ENCODE measurements at places on chromosomes 5 and 9.

DNA sequence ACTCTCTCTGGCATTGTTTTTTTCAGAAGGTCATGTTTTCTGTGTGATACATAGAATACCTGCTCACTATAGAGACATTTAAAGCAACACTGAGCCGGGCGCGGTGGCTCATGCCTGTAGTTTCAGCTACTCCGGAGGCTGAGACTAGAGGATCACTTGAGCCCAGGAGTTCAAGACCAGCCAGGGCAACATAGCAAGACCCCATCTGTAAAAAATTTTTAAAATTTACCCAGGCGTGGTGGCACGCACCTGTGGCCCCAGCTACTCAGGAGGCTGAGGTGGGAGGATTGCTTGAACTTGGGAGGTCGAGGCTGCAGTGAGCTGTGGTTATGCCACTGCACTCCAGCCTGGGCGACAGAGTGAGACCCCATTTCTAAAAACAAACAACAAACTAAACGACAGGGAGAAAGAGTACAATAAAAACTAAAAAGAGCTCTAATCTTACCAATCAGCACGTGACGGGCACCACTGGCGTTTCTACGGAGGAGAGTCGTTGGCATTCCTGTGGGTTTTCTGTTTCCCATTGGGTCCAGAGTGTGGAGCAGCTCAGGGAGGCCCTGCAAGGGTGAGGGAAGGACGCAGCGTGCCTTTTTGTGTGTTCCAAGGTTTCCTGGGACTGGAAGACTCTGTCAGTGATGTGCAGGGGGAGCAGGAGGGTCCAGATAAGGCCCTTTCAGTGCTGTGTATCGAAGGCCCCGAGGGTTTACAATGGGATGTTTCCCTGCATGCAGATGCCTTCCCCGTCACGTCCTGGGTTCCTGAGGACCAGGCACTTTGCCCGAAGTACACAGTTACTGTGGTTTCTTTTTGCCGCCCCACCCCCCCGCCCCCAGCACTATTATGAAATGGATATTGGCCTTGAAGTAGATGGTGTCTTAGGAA, 7.2 kb upstream of the RNU6ATAC start:
- DNase-seq, result no peak

GRCh38 chr9:12723409-12724028, 30.3 kb downstream of the TYRP1 start:
- no peak for DNase-seq

DNA sequence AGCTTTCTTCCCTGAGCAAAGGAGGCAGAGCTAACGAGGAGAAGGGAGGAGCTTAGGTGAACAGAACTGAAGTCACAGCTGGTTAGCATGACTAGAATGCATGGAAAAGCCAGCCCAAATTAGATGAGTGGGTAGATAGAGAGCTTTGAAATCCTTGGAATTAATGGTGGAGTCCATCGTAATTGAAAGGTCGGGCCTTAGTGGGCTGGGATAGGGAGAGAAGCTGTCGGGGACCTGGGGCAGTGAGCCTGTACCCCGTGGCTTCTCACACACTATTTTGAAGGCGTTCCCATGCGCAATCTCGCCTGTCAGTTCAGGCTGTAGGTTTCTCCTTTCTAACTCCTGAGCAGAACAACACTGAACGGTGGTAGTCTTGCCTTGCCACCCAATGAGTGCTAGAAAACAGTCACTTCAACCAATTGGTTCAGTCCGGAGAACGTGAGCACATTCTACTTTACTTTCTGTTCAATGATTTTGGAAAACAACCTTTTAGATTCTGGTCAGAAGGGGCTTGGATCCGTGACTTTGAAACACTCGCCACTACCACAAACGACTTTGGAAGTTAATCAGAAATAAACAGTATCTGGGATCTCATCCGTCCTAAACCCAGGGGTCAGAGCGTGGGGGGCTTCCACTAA, 655 bp upstream of the RAI14 start:
- DNase-seq, result no peak

GRCh38 chr5:93577854-93578812, 2.9 kb downstream of the NR2F1-AS1 start:
- DNase-seq, result no peak

GRCh38 chr5:170464280-170465127, 39.3 kb upstream of the KCNIP1 start:
- no peak for DNase-seq

GRCh38 chr5:141867139-141867538, 11.1 kb downstream of the PCDH1 start:
- no peak for DNase-seq

GRCh38 chr5:83422284-83422683, 49.3 kb upstream of the VCAN start:
- DNase-seq, result no peak

DNA sequence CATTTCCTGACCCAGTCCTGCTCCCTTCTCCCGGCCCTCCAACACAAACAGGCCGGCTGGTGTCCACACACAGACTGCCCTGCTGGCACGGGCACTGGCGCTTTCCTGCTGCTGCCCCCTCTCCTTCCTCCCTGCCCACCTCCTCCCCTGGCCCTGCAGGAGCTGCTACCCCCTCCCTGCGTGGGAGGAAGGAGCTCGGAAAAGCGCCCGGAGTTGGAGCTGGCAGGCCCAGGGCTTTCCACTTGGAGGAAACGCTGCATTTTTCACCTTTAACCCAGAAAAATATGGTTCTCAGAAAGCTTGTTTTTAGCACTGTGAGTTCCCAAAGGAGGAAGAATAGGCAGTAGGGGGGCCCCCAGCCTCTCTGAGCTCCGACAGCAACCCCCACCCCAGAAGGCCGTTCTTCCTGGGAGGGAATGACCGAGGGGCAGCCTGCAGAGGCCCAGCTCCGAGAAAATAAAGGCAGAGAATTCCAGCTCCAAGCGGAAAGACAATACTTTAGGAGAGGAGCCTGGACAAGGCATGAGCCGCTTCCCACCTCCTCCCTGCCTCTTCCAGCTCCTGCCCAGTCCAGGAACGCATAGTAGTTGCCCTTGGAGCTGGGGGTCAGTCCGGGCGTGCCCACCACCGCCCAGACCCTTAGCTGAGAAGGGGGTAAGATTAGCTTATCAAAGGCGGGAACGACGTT, 88.9 kb downstream of the LIFR start:
- no peak for DNase-seq

DNA sequence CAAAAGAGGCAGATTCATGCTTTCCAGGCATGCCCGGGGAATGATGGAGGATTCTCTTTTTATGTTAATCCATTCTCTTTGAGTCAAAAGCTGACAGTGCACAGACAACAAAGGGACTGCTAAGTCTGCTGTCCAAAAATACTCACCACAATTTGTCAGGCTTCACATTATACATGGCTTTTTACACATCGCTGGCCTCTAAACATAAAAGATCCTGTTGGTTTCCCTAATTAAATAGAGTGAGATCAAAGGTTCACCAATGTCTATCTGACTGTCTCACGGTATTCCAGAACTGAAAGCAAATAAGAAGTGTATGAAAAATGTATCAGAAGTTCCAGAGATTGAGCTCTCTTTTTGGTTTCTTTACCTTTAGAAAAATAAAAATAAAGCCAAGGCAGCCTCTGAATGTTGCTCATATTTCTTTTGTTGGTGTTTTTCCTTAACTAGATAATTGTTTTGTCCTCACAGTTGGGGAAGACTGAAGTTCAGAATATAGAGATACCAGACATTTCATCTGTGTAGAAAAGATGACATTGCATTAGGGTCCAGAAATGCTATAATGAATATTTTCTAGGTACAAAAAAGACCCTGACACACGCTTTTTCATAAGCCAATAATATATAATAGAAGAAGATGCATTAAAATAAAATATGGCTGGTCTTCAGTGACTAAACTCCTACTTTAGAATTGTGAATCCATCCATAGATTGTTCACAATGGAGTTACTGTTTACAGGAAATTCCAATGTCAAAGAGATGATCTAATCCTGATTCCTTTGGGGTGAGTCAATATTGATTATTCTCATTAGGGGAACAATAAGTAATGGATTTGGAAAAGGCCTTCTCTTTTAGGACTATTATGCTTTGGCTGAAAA, 688.2 kb upstream of the CDH6 start:
- no peak for DNase-seq

DNA sequence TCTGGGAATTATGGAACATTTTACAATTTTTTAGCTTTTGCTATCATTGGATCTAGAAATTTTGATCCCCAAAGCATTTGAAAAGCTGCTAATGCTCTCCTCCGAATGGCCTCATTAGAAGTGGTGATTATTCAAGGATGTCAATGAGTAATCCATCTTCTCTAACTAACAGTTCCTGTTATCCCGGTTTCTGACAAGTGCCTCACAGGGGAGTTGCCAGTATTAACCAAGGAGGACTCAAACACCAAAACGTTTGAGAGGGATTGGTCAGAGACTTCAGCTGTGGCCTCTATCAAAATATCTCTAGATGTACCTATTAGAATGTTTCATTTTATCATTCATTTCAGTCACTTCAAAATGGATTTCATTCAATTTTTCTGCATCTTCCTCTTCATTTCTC, 208.3 kb upstream of the ITGA1 start:
- DNase-seq, result no peak

- DNase-seq, result no peak
Measured at GRCh38 chr5:44389090-44389822, at the start of gene FGF10. Gene FGF10 (minus strand): TSS chr5:44389420. CDS start chr5:44388682, 738 bp downstream.

DNA sequence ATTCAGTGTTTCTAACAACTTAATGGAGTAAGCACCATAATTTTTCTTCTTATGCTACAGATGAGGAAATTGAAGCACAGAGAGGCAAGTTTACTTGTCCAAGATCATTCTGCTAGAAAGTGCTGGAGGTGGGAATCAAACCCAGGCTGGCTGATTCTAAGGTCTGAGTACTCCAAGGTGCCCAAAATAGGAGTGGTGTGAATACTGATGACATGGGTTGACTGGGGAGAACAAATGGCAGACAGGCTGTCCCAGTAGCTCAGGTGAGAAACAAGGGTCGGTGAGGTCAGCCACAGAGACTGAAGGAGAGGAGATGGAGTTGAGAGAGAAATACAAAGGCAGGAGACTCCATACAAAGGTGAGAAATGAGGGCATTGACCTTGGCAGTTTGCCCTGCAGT, 144.5 kb upstream of the EGFLAM start:
- no peak for DNase-seq

DNA sequence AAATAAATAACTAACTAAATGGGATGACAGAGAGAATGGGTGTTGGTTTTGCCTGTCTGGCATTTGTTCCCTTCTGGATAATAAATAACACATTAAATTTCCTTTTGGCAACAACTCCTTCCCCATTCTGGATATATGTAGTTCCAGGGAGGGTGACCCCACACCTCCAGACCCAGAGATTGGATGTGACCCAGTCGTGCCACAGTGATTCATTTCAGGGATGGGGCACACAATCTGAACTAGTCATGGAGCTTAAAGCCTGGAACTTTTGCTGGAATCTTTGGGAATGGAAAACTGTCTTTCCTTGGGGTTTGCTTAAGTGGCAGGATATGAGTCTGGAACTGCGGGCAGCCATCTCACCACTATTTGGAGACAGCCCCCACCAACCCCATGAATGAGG, 11.3 kb downstream of the KLF9 start:
- no peak for DNase-seq

GRCh38 chr9:121344184-121344583, 25.9 kb downstream of the STOM start:
- DNase-seq, result no peak

DNA sequence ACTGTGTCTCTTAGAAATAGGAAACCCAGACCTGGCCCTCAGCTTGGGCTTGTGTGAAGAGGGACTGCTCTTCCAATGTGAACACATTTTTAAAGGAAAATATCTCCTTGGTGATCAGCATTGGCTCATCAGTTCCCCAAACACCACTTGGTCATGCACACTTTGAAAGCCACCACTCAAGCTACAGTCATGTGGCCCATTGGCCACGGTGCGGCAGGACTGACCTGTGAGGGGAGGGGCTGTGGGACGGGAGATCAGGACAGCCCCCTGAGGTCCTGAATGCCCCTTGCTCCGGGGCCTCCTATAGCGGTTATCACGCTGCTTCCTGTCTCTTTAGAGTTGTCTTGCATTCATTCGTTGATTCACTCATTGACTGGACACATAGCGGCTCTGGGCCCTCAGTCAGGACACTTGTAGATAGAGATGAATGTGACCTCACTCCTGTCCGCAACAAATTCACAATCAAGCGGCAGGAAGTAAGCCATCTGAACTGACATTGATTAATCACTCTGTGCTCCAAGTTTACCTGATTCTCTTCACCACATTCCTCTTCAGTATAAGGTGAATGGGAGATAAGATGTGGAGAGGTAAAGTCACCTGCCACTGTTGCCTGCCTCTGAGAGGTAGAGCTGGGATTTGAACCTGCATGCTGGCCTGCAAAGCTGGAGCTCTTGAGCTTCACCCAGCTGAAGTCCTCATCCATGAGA, 73.1 kb downstream of the COL15A1 start:
- no peak for DNase-seq

- no peak for DNase-seq
Measured at GRCh38 chr5:75028090-75028489, 24.3 kb downstream of the GCNT4 start.

DNA sequence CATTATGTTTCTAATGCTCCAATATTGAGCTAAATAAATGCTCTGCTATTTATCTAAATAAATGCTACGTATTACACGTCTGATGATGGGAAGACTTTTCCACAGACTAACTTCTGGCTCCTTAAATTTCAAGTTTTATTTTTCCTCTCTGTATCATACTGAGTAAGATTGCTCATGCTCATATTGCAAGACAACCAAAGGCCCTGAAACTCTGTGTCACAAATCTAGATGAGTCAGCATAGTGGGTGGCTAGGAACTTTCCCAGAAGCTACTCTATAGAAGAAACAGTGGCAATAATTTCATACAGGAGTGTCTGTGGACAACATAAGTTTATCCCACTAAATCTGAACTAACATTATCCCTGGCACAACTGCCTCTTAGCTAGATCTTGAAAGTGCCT, 53.0 kb upstream of the RFX3 start:
- DNase-seq, result no peak

DNA sequence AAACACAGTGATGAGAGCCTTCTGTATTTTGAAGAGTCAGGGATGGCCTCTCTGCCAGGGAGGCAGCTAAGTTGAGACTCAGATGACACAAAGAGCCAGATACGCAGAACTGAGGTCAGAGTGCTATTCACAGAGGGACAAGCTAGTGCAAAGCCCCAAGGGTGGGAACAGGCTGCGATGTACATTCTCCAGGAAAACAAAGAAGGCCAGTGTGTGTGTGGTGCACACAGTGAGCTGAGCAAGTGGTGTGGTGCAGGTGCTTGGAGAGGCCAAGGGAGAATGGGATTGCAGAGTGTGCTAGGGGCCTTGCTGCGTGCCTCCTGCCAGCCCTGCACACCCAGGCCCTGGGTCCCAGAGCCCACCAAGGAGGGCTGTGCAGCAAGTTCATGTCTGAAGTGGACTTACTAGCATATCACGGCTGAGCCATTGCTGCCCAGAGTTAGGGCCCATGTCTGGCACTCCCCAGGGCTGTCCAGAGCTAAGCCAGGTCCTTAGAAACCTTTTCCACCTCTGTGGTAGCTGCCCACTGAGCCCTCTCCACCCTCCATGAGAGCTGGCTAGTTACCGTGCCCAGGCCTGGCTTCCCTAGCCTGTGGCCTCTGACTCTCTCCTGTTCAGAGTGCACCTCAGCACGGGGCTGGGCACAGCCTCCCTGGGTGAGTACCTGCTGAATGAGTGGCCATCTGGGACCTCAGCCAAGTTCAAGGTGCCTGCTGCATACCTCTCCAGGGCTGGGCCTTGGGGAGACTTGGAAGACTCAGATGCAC, 9.3 kb downstream of the SLC25A48 start:
- no peak for DNase-seq

GRCh38 chr5:25489834-25490538, 845.2 kb upstream of the CDH10 start:
- no peak for DNase-seq

All from activated CD4-positive, alpha-beta T cell treated with anti-CD3 and anti-CD28 coated beads, Interleukin-2, amount 50 U/mL, for 24 hours (primary cell).